ENCODE measurements at places on chromosomes 4 and X. TPM values are rescaled to one million over a fixed set of nuclear protein-coding genes. Genes with fewer than 3 reads are reported as not detected.

Gene RAB33A
- total RNA-seq: 21.2 TPM

Gene CFP
- 45.1 TPM for total RNA-seq

Gene ETDA
- total RNA-seq: not detected

Gene PROM1
- total RNA-seq: not detected

Gene AKAP14
- total RNA-seq: not detected

Gene USP9X
- 45.5 TPM for total RNA-seq

Gene RBMXL3
- total RNA-seq: not detected

Gene GJB1
- total RNA-seq: not detected

Gene ZFP92
- 0.60 TPM for total RNA-seq

Gene CXCL6
- not detected for total RNA-seq

Gene P2RY8
- 107 TPM for total RNA-seq

Gene SPATA18
- total RNA-seq: 0.73 TPM

Gene TCEAL8
- total RNA-seq: 35.2 TPM

Gene PAGE1
- total RNA-seq: not detected

Gene POLN
- total RNA-seq: 3.3 TPM

Gene LRIT3
- 0.20 TPM for total RNA-seq

Gene APELA
- not detected for total RNA-seq

Gene MGARP
- 0.21 TPM for total RNA-seq

Gene BEX2
- 5.3 TPM for total RNA-seq

Gene ASB9
- 0.67 TPM for total RNA-seq

Gene NAP1L2
- 2.2 TPM for total RNA-seq

All from activated CD4-positive, alpha-beta T cell treated with anti-CD3 and anti-CD28 coated beads, Interleukin-2, amount 10 ng/mL, durations not matched to agents 7 days and 5 days (primary cell).